ENCODE measurements at places on chromosomes 16 and 17. TPM values are rescaled to one million over a fixed set of nuclear protein-coding genes. Genes with fewer than 3 reads are reported as not detected.

The SSTR5 gene
- 0.35 TPM for total RNA-seq

The PRAC2 gene
- total RNA-seq: not detected

The MT1E gene
- total RNA-seq: not detected

The FBXW10 gene
- 0.86 TPM for total RNA-seq

The EVPLL gene
- not detected for total RNA-seq

The SEPTIN12 gene
- total RNA-seq: not detected

The KRTAP4-3 gene
- not detected for total RNA-seq

The VWA3A gene
- 0.07 TPM for total RNA-seq

The MPG gene
- total RNA-seq: 70.1 TPM

The DPEP3 gene
- total RNA-seq: not detected

The HOXB13 gene
- 1.8 TPM for total RNA-seq

The TEX19 gene
- 0.39 TPM for total RNA-seq

The C17orf50 gene
- total RNA-seq: 0.59 TPM

The HSD11B2 gene
- total RNA-seq: 2.4 TPM

The NEUROD2 gene
- total RNA-seq: not detected

The SKAP1 gene
- 0.45 TPM for total RNA-seq

The NGFR gene
- total RNA-seq: 0.66 TPM

The PTGES3L gene
- total RNA-seq: 1.2 TPM

The GLIS2 gene
- 28.3 TPM for total RNA-seq

The APOH gene
- total RNA-seq: 3.8 TPM

The OTOA gene
- not detected for total RNA-seq

The ZNF750 gene
- total RNA-seq: not detected

The KRT10 gene
- 111 TPM for total RNA-seq

The FBXW10B gene
- total RNA-seq: 3.9 TPM

The NR1D1 gene
- 8.2 TPM for total RNA-seq

The TMED6 gene
- not detected for total RNA-seq

The CHST6 gene
- total RNA-seq: 0.16 TPM

The KRT12 gene
- total RNA-seq: not detected

The PRCD gene
- total RNA-seq: not detected

The RHBDL3 gene
- 4.1 TPM for total RNA-seq

The WBP2 gene
- 85.8 TPM for total RNA-seq

The ADAM11 gene
- total RNA-seq: 2.0 TPM

The TP53TG3 gene
- 0.66 TPM for total RNA-seq

The TNFRSF17 gene
- total RNA-seq: not detected

The SP6 gene
- total RNA-seq: 4.3 TPM

The PRSS27 gene
- 1.8 TPM for total RNA-seq

The METTL23 gene
- total RNA-seq: 59.1 TPM

The APOBR gene
- not detected for total RNA-seq

The NOS2 gene
- total RNA-seq: 0.19 TPM

The FDXR gene
- total RNA-seq: 64.0 TPM

The CYBC1 gene
- 58.5 TPM for total RNA-seq
